Foreskin melanocyte (primary cell): ENCODE measurements at places on chromosomes 6 and 20.

DNA sequence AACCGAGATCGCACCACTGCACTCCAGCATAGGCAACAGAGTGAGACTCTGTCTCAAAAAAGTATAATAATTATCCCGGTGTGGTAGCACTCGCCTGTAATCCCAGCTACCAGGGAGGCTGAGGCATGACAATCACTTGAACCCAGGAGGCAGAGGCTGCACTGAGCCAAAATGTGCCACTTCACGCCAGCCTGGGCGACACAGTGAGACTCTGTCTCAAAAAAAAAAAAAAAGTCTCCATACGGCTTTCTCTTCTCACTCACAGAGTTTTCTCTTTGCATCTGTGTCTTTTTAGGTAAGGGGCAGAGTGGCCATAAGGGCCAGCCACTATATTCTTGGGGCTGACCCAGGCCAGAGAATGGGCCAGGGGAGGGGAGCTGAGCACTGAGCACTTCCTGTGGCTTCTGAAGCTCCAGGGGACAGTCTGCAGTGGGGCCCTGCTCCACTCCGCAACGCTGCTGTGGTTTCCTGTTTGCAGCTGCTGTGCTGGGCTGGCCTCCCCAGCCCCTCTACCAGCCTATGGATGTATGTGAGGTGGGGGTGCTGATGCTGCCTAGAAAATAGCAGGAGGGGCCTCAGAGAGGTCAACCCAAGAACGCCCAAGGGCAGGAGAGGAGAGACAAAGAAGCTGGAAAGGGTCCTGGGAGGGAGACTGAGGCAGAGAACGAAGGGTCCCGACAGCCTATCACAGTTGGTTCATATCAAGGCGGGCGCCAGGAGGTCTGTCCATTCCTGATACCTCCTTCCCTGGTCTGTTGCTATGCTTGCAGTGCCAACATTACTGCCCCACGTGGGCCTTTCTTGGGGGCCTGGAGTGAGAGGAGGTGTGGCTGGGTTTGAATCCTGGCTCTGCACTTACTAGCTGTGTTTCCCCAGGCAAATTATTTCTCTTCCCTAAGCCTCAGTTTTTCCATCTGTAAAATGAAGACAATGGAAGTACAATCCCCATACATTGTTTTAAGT, 16.0 kb downstream of the SLA2 start:
- no peak for DNase-seq

GRCh38 chr20:48054051-48054450, 268.8 kb upstream of the SULF2 start:
- DNase-seq, result no peak

GRCh38 chr6:17688481-17688880, 18.2 kb downstream of the NUP153 start:
- no peak for DNase-seq

GRCh38 chr6:21099338-21100314, 493.9 kb upstream of the SOX4 start:
- DNase-seq, result no peak

- DNase-seq, result no peak
Observed at GRCh38 chr20:46559685-46560440, 9.4 kb upstream of the OCSTAMP start.

DNA sequence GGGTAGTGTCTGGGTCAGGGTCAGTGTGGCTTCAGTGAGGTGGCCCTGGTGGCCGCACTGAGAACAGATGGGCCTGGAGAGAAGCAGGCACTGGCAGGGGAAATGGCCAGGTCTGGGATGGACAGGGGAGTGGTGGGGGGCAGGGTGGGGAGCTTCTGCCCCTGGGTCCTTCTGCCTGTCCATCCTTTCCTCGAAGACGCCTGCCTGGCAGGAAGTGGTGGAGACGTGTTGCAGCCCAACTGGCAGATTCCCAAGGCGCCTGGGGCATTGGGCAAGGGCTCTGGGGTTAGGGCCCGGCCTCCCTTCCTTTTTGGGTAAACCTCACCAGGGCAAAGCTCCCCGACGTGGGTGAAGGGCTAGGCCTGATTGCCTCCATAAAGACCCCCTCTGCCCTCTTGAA, 10.4 kb downstream of the SRC start:
- DNase-seq, result peak; percentile 59

- DNase-seq, result no peak
Observed at GRCh38 chr6:31154436-31154835, 3.2 kb downstream of the CCHCR1 start.

GRCh38 chr20:51750037-51750769, 18.0 kb downstream of the ATP9A start:
- DNase-seq, result peak; percentile 57

GRCh38 chr6:159042003-159042825, 2.6 kb downstream of the TAGAP start:
- DNase-seq, result no peak

DNA sequence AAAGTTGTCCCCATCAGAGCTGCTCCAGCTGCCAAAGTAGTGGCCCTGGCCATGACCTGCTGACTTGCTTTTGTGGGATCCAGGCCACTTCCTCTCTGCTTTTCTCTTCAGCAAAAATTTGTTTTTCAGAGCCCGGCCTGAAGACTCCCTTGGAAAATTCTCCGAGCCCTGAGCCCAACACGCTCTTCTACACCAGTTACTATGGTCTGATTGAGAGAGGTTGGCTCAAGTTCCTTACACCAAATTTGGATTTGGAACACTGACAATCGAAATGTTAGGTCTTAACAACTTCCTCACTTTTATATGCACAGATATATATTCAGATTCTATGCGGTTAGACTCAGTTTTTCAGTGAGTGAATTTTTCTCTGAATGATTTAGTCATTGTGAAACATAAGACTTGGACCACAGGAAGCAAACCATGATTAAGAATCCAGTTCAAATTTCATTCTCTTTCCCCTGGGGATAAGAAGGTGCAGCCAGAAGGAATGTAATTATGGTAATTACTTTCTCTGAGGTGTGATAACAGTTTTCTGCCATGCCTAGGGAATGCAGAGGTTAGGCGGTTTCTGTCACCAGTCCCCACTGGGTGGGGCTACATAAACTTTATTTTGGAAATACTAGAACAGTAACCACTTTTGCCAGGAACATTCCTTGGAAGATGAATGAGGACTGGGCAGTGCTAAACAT, 365.2 kb downstream of the SYNE1 start:
- no peak for DNase-seq

DNA sequence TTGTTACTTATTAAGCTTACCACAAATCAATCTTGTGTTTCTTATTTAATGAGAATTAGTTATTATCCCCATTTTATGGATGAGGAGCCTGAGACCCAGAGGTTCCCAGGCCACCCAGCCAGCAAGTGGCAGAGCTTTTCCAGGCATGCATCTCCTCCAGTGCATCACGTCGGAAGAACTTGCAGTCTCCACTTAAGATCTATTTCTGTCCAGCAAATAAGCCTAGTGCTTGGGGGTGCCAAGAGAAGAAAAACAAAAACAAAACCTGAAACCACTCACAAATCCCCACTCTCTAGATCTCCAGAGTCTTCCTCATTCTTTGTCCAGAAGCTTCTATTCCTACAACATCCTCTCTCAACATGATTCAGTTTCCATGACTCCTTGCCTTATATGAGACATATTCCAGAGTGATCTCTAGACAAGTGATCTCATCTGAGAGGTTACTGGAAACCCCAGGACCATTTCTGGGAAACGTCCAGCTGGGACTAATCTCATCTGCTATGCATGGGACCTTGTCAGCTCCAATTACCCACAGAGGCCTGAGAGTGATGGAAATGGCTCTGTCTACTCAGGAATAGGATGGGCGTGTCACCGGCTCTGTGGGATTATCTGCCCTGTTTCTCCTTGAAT, 4.1 kb downstream of the GUCA1B start:
- no peak for DNase-seq

DNA sequence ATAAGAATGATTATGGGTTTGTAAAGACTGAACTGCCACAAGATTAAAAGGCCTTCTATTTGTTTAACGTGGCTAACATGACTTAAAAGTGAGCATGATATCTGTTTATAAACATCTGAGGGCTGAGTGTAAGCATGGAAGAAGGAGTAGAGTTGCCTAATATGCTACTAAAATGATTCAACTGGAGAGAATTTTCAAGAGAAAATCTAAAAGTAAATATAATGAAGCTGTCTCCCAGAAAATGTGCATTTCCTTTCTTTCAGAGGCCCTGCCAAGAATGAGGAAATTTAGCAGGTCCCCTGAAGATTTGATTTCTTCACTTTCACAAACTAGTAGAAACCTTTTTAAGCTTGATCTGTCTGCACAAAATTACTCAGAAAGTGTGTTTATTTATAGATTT, 4.2 kb upstream of the EYA4 start:
- no peak for DNase-seq

GRCh38 chr6:12653486-12653885, 63.1 kb upstream of the PHACTR1 start:
- DNase-seq, result no peak

DNA sequence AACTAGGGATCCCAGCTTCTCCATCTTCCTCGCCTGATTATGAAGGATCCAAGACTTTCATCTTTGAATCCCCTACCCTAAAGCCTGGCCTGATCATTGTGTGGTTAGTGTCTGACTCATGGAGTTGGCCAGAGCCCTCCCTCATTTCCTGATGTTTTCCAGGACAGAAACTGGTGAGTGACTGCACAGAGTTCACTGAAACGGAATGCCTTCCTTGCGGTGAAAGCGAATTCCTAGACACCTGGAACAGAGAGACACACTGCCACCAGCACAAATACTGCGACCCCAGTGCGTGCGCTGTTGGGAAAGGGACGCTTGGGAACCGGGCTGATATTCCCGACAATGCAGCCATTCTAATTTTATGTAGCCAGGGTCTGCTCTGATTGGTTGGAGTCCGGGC, 4.0 kb downstream of the CD40 start:
- no peak for DNase-seq

- no peak for DNase-seq
Observed at GRCh38 chr20:34573541-34574300, 15.2 kb downstream of the MAP1LC3A start.

GRCh38 chr6:158087224-158087867, 80.7 kb downstream of the SERAC1 start:
- no peak for DNase-seq

- DNase-seq, result no peak
Observed at GRCh38 chr6:136969433-136969832, 47.3 kb downstream of the SLC35D3 start.

- DNase-seq, result no peak
Observed at GRCh38 chr20:53933232-53933846, 137.1 kb downstream of the BCAS1 start.

GRCh38 chr6:79538106-79538971, 1.1 kb upstream of the LCA5 start:
- no peak for DNase-seq

DNA sequence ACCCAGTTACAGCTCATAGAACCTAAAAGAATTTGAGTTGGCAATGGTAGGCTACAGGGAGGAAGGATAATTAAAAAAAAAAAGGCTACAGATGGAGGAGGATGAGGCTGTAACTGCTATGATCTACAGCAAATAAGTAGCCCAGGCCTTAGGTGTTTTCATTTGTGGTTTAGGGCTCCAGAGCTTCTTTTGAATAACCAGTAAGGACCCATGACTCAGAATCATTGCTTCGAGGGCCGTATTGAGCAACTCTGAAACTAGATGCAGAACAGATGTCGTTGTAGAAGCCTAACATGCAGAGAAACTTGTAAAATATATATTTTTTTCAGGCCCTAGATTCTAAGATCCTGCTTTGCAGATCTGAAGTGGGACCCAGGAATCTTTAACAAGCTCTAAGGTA, 19.0 kb upstream of the ASIP start:
- peak; percentile 40 for DNase-seq

DNA sequence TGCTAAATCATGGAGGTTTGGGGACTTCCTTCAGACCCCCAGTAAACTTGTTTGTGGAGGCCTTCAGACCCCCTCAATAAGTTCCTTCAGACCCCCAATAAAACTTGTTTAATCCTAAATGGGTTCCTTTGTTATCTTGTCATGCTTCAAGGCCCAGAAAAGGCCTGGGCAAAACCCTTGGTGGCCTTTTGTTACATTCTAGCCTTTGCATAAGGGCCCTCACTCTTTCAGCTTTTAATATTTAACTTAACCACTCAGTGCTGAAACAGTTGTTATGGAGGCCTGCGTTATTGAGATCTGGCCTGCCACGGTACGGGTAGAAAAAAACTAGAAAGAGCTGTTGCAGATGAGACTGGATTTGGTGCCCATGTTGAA, 4.3 kb upstream of the DYNLRB1 start:
- no peak for DNase-seq
